ENCODE measurements at places on chromosomes 7 and 10.

GRCh38 chr7:127628445-127628844 lies 10.5 kb upstream of the PAX4 start:
- DNase-seq: no peak

- no peak for DNase-seq
These were observed 86.9 kb upstream of the KCND2 start for GRCh38 chr7:120185940-120186682.

DNA sequence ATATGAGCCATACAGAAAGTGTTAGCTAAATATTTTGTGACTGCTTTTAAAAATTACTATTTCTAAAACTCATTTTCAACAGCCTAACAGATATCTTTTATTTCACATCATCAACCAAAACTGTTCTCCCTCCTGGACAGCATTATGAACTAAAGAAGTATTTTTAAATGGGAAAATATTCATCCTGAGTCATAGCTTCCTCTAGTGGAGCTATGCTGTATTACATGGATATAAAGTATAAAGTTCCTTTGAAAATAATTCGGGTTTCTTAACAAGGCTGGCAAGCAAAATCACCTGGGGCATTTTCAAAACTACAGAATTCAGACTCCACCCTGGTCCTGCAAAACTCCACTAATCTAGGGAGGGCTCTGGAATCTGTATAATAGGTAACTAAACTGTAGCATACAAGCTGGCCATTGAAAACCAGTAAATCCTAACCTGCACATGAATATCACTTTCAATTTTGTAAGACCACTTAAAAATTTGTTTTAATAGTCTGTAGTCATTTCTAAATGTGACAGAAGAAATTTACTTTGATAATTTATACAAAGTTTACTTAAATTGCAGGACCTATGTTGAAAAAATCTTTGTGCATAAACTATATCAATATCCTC lies 53.5 kb downstream of the SCIN start:
- no peak for DNase-seq

DNA sequence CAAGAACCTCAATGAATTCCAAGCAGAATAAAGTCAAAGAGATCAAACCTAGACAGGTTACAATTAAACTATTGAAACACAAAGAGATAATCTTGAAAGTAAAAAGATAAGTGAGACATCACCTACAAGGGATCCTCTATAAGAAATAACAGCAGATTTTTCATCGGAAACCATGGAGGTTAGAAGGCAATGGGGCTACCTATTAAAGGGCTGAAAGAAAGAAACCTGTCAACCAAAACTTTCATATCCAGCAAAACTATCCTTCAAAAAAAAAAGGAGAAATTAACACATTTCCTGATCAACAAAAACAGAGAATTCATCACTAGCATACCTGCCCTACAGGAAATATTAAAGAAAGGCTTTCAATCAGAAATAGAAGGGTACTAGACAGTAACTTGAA lies 244.9 kb downstream of the ARHGAP12 start:
- DNase-seq: no peak

Measured in stimulated activated CD4-positive, alpha-beta T cell treated with anti-CD3 and anti-CD28 coated beads, Interleukin-1b, Interleukin-23, amount 100 ng/mL, for 1 hour (primary cell).